Sciatic nerve (tissue), 2 donors: ENCODE measurements at places on chromosomes 11 and 22. TPM values are rescaled to one million over a fixed set of nuclear protein-coding genes. Genes with fewer than 3 reads are reported as not detected.

CATSPERZ gene
- total RNA-seq: not detected

GCAT gene
- total RNA-seq: 7.6 TPM

METTL15 gene
- total RNA-seq: 21.0 TPM

DNA sequence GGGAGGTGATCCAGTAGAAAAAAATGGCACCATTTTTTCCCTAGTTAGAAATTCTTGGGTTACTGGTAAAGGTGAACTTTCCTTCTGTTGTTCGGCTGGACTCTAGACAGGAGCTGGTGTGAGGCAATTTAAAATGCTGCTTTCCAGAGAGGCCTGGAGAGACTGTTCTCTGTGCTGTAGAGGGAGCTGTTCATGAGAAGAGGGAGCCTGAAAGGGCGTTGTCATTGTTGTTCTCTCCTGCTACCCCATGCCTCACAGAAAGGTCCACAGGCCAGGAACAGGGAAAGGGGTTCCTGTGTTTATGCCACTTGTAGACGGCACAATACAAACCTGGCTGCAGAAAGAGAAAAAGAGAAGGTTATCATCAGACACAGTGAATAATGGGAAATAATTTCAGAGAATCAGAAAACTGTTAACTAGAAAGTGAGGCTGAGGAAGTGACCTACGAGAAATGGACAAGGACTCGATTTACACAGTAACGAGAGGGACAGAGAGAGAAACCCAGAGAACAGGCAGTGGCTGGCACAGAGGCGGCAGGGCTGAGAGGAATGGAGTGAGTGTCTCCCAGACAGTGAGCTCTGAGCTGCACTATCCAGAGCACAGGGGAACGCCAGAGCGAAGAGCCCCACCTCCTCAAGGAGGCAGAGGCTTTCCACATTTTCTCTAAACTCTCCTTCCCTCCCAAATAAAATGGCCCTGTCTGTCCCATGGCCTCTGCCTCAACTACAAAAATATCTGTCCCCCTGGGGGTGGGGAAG lies 109.2 kb downstream of the RRM1 start:
- no peak for DNase-seq

DNA sequence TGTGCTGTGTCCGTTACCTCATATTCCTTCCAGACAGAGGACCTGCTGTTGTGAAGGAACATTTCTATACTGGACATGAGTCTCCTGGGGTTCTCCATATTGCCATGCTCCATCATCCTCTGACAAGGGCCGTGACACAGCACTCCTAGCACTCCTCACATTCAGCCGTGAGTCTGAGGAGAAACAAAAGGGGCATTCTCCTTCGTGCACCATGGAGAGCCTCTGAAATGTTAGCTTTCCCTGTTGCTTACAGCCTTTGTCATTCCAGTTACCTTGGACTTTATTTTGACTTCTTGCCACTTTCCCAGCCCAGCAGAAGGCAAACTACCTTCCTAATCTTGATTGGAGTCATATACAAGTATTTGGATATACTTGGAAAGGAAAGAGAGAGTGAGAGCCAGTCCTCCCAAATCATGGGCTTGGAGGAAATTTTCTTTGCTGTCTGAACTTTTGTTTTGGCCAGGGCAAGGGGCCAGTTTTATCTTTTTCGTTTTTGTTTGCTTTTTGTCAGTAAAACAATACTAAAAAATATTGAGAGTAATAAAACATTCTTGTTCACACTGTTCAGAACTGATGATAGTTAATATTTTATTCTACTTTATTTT lies 29.1 kb upstream of the TECTA start:
- no peak for DNase-seq

DNA sequence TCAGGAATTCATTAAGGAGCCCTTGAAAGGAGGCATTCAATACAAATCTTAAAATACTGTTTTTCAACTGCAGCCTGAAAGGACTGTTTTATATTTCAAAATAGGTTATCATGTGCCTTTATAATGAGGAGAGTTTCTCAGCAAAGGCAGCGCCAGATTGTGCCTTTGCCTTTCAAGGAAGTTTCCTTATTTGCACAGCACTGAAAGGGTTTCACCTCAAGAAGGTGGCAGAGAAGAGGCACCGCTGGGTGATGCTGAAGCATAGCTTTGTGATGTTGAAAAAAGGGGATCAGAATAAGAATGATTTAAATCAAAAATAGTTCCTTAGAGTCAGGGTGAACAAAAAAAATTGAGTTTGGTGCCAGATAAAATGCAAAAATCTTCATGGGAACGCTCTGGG lies 601.0 kb upstream of the KIRREL3 start:
- DNase-seq: no peak

CFAP300 gene
- 4.8 TPM for total RNA-seq

GRCh38 chr11:64165481-64165841 lies 452 bp downstream of the MACROD1 start:
- no peak for DNase-seq

- peak; percentile 71 for DNase-seq
Observed at GRCh38 chr11:59463190-59463641, 6.5 kb downstream of the OR4D6 start.

POU2AF2 gene
- total RNA-seq: 0.80 TPM

- no peak for DNase-seq
Observed at GRCh38 chr11:74936087-74936486, 12.8 kb downstream of the XRRA1 start.

DNA sequence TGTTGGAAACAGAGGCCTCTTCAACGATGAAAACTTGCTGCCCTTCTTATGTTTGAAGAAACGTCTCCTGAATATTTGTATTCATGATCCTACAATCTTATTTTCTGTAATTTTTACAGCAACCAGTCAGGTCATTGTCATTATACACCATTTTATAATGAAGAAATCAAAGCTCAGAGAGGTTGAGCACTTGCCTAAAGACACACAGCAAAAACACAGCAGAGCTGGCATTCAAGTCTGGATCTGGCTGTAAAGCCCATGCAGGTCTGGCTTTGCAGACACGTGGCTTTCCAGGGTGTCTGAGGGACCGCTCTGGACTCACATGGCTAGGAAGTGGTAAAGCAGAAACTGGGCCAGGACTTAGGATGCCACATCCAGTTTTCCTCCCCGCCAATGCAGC lies 15.8 kb upstream of the ALX4 start:
- DNase-seq: no peak

- no peak for DNase-seq
Observed at GRCh38 chr22:33710326-33710725, 209.9 kb downstream of the LARGE1 start.

SELENOM gene
- total RNA-seq: 159 TPM

GRCh38 chr11:126840975-126841374 lies 159.6 kb downstream of the KIRREL3 start:
- no peak for DNase-seq

- DNase-seq: peak; percentile 71
Observed at GRCh38 chr11:9017773-9018172, 14.0 kb upstream of the NRIP3 start.

DNA sequence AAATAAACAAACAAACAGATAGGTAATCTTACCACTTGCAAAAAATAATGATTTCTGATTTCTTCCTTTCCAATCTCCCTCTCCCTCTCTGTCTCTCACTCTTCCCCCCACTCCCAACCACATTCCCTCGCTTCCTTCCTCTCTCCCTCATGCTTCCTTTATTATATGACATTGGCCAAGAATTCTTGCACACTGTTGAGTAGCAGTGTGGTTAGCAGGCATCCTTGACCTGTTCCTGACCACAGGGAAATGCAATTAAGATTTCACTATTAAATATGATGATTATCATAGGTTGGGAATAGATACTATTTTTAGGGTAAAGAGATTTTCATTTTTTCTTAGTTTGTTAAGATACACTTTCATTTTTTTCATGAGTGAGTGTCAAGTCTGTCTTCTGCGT lies 14.7 kb upstream of the PLAAT4 start:
- DNase-seq: no peak

GRCh38 chr11:47917599-47918369 lies 62.6 kb upstream of the PTPRJ start:
- DNase-seq: peak; percentile 72

C1QTNF4 gene
- 5.0 TPM for total RNA-seq

DNA sequence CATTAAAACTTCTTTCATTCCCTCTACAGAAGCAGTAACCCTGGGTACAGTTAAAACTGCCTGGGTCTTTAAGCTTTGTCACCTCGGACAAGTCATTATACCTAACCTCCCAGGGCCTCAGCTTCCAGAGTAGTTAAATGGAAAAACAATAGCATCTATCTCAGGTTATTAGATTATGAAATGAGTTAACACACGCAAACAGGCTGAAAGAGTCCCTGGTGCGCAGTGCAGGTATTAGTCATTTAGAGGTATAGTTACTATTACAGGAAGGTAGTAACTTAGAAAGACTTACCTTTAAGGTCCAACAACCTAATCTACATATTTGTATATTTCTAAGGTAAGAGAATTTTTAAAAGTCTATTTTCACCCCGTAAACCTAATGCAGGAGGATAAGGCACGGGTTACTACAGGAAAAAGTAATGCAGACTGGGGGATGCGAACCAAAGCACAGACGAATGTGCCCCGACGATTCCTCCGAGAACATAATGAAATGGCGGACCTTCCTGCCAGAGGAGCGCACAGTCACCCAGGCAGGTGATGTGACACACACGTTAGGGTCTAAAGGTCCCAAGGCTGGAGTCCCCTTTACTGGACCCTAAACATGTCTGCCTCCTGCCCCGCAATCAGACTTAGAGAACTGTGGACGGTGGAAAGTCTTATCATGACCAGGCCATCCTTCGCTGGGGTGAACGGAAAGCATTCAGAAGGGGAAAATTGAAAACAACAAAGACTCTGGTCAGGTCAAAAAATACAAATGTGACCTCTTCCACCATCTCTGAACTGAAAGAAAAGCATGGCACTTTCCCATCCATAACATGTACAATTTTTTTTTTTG lies 1.3 kb downstream of the NAP1L4 start:
- no peak for DNase-seq

CATSPER1 gene
- total RNA-seq: not detected

GRCh38 chr11:45108070-45109064 lies 38.1 kb upstream of the PRDM11 start:
- no peak for DNase-seq

XKR3 gene
- total RNA-seq: not detected

- no peak for DNase-seq
Observed at GRCh38 chr11:76791861-76792260, 8.7 kb downstream of the TSKU start.

GRCh38 chr11:132972565-132972964 lies 559.7 kb downstream of the OPCML start:
- DNase-seq: no peak

RGL4 gene
- total RNA-seq: 1.2 TPM

ACO2 gene
- total RNA-seq: 68.0 TPM

DNA sequence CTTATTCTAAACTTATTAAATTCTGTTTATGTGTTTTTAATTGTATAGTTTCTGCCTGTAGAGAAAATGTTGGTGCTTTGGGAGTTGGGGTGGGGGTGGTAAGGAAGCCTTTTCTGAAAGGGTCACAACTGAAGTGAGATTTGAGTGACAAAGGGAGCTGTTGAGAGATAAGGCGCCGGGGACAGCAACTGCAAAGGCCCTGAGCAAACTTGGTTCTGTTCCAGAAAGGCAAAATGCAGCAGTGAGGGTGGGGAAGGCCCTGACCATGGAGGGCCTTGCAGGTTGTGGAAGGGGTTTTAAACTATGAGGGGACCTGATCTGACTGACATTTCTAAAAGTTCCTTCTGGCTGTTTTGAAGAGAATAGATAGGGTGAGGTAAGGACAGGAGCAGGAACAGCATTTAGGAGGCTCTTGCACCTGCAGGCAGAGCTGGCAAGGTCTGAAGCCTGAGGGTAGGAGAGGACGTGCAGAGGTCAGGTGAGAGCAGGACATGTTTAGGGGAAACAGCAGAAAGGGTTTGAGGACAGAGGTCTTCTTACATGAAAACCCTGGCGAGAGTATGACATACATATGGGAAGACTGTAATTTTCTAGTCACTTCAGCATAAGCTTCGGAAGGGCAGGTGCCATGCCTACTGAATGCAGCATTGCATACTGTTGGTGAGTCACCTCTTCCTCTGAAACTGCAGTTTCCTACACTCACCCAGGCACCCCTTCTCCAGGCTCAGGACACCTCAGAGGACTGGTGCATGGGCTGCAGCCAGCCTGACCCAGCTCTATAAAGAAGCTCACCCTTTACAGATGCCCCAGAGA lies 190.7 kb downstream of the SNX19 start:
- DNase-seq: no peak

- DNase-seq: no peak
Observed at GRCh38 chr11:134585666-134586610, 173.9 kb upstream of the B3GAT1 start.

DNA sequence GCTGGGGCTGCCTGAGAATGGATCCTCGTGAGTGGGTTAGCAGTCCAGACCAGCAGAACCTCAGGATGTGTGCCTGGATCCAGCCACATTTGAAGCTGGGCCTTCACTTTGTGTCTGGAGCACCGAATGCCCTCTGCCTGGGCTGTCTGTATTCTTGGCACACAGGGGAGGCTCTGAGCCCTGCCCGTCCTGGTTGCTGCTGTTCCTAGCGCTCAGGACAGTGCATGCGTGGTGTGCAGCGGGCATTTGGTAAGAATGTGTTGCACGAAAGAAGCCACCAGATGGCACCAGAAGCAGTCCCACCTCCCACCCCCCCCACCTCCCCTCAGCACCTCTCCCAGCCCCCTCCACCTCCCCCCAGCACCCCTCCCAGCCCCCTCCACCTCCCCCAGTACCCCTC lies 4.1 kb upstream of the MAPK11 start:
- no peak for DNase-seq

AQP11 gene
- 1.4 TPM for total RNA-seq

FOSL1 gene
- 5.6 TPM for total RNA-seq

- no peak for DNase-seq
Observed at GRCh38 chr11:125292100-125292499, 127.5 kb downstream of the PKNOX2 start.

DNA sequence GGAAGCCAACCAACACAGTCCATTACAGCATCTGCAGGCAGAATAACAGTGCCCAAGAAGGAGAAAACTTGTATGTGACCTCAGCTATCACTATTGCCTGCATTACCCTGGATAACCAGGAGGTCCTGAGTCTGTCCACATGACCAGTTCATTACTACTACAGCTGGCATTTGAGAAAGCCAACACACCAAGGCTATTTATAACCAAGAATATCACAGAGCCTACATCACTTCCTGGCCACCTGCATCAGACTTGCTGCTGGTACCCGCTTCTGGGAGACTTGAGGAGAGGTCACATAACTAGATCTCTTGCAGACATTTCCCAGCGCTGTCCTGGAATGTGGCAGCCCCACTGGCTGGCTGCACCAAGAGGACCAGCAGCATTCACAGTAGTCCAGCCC lies 11.1 kb upstream of the OR56B4 start:
- no peak for DNase-seq

DNA sequence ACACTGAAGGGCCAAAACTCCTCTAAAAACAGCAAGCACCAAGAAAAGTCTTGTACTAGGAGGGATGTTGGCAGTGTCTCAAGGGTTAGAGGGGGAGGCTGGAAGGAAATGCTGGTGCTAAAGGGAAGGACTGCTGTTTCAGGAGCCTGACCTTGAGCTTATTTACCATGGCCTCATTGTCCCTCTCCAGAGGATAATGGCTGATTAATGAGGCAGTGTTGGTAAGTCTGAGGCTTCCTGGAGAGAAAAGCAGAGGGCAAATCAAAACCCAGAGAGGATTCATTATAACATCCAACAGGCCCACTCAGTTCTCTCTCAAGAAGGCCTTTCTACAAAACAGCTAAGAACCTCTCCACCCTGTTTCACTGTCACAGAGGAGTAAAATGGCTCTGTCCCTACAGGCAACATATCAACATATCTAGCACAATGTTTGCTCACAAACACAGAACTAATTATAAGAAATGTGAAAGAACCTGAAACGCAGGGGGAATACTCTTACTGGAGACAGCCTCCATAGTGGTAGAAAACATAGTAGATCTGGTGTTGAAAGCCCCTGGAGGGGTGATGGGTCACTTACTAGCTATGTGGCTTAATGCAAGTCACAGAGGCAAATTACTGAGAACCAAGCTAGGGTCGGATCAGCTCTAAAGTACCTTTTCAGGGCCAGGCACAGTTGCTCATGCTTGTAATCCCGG lies 31.4 kb downstream of the NUMA1 start:
- no peak for DNase-seq

KDELR3 gene
- total RNA-seq: 15.4 TPM
